ENCODE measurements at places on chromosomes 2 and 18.

GRCh38 chr2:160407393-160408172 is 86.0 kb downstream of the RBMS1 start:
- DNase-seq, result peak; percentile 37

GRCh38 chr2:201513271-201513670 is 61.7 kb downstream of the STRADB start:
- no peak for DNase-seq

DNA sequence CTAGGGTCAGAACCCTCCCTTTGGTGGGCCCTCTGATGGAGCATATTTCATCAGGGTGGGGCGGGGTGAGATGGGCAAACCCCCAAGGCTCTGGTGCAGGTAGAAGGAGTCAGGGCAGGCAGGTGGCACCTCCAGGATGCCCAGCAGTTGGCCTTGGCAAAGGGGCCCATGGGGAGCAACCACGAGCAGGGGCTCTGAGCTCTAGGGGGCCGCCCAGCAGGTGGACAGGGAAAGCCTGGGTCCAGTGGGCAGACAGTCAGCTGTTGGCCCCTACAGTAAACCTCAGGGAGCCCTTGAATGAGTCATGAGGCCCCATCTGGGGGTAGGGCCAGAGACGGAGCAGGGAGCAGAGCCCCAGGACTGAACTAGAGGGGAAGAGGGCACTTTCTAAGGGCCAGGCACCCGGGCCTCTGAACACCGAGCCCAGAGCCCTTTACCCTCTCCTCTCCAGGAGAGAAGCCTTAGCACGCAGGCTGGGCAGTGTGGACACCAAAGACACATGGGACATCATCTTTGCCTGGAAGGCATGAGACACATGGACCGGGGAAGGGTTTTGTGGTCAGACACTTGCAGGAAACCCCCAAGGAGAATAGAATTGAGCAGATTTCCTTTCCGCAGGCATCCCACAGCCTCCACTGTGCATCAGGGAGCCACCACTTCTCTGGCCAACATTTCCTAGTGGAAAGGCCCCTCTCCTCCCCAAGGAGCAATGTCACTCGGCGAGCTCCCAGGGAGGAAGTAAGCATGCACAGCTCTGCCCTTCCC is 257.3 kb downstream of the GLI2 start:
- DNase-seq, result no peak

DNA sequence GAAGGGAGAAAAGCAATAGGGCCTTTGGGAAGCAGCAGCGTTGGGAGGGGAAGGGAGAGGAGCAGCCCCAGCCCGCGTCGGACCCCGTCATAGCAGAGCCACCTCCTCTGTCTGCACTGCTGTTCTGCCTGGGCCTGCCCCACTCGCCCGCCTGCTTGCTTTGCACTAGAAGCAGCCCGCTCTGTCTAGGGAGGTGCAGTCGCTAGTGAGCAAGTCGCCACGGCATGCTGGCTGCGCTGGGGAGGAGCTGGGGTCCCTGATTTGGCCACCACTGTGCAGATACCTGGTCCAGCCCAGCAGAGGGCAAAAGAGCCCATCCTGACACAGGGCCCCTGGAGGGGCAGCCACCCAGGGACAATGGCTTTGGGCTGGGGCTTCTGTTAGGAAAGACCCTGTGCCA is 8.0 kb upstream of the TMEM214 start:
- DNase-seq, result no peak

- DNase-seq, result peak; percentile 45
Measured at GRCh38 chr2:136117391-136117841, 533 bp downstream of the CXCR4 start.

DNA sequence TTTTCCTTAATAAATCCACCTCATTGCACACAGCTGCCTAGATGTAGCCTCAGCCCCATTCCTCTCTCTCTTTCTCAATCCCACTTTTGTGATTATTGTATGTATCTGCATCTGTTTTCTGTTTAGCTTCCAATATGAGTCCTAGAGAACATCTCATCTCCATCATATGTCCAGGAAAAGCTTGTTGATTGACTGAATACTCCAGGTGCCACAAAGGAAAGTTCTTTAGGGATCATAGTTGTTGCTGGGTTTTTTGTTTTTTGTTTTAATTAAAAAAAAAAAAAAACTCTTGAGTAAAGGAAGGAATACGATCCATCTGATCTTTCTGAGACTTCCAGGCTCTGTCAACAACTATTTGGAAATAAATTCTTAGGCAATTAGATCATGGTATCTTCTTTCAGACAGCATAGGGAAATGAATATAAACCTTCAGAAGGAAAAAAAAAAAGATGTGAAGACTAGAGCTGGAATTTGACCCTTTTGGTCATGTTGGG is 42.5 kb downstream of the KIAA2012 start:
- no peak for DNase-seq

- DNase-seq, result no peak
Measured at GRCh38 chr2:49259926-49260325, 105.6 kb upstream of the FSHR start.

DNA sequence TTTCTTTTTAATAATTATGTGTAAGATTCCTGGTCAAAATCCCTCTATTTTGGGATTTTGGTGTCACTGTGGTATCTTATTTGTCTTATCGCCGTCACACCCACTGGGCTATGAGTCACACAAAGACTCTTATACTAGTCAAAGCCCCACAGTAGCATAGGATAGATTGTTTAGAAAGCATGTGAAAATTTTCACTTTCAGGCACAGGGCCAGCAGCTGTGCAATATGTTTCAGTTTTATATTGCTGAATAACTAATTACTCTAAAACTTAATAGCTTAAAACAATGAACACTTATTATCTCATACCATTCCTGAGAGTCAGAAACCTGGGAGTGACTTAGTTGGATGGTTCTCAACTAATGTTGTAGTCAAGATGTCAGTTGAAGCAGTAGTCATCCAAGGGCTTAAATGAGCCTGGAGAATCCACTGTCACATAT is 24.0 kb downstream of the CFAP210 start:
- DNase-seq, result no peak

- DNase-seq, result no peak
Measured at GRCh38 chr2:237591141-237591881, 777 bp upstream of the RAB17 start.

GRCh38 chr2:127155947-127156346 is 49.0 kb upstream of the BIN1 start:
- no peak for DNase-seq

- DNase-seq, result no peak
Measured at GRCh38 chr2:102172745-102173144, 14.1 kb upstream of the IL1RL2 start.

DNA sequence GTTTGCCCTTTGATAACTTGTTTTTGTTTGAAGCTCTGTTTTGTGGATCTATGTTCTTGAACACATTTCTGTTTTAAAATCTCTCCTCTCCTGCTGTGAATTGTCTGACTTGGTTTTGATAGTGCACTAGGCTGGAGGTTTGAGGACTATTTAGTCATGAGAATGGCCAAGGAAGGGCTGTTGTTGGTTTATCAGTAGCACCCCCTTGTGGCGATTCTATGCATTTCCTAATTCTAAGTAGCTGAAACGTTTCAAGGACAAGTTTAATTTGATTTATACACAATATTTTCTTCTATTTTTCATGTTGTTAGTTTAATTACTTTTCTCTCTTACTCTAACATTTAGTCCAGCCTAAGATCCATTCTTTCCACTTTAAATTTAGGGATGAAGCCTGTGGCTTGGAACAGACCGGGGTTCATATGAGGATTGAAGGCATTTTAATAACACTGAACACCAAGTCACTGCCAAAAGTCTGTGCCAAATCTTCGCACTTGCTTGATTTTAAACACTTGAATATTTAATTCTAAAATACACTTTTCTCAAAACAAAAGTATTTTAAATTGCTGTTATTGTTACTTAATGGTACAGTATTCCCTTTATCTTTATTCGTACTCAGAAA is 166.0 kb downstream of the SOCS6 start:
- DNase-seq, result peak; percentile 60

DNA sequence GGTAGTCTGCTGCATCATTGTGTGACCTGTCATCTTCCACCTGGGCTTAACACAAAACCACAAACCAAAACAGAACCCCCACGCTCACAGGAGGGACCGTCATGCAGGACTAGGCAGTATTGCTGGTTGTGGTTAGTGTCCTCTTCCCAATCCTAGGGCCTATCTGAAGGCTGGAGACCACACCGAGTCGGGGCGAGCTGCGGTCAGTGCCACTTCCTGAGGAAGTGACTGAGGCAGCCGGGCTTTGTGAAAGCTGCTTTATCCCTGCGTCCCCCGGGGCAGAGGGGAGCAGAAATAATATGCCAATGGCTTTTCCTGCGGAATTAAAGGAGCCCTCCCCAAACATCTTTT is 22.9 kb downstream of the ZNF532 start:
- no peak for DNase-seq

DNA sequence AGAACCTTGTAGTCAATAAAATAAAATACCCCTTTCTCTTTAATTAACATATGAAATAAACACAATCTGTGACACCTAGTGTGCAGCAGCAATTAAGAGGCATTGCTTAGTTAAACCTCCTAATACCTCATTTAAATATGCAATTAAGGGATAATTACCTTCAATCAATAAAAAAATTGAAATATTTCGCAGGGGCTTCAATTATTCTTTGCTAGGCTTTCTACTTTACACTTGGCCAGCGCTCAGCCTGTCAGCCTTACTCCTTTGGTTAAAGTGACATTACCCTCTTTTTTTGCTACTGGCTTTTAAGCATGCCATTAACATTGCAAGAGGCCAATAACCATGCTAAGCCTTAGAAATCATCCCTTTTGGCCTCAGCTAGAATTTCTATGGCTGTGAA is 327.5 kb upstream of the ZNF521 start:
- DNase-seq, result no peak

- DNase-seq, result no peak
Measured at GRCh38 chr2:55156326-55156725, 75.8 kb downstream of the CLHC1 start.

GRCh38 chr2:28199995-28200679 is 192.5 kb upstream of the FOSL2 start:
- DNase-seq, result no peak

DNA sequence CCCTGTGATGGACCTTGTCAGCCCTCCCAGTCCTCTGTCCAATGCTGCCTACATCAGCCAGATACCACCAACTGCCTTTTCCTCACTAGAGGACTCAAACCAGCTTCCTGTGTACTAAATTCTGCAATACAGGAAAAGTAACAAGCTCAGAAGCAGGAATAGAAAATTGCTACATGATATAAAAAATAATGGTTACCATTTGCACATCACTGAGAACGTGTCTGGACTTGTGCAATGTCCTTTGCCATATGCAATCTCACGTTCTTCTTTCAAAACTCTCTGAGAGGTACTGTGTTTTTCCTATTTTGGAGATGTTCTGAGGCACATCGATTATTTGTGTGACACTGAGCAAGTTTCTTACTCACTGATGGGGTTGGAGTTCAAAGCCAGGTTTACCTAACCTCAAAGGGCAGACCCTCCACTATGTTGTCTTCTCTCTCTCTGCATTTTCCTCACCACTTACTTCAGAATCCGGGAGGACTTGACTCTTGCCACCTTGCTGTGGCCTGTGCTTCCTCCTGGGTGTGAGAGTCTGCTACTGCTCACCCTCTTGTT is 12.1 kb downstream of the UPP2 start:
- no peak for DNase-seq

GRCh38 chr2:75162897-75163296 is 36.4 kb downstream of the TACR1 start:
- DNase-seq, result no peak

GRCh38 chr2:194745557-194746146 is 911.4 kb upstream of the SLC39A10 start:
- no peak for DNase-seq

DNA sequence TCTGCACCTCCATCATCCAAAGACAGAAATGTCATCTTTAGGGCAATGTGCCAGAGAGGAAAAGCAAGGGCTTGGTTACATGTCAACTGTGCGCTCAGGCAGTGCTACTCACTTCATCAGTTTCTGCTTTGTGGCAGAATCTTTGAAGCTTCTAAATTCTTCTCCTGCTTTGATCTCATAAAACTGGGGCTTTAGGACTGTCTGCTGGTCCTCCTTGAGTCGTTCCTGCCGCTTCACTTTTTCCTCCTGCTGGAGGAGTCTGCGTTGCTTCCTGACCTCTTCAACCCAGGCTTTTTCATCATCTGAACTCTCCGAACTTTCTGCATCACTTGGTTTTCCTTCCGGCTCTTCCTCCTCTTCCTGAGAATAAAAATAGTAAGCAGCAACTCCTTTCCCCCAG is 100.8 kb downstream of the NOL10 start:
- DNase-seq, result no peak

GRCh38 chr2:234444893-234445292 is 52.0 kb downstream of the ARL4C start:
- no peak for DNase-seq

DNA sequence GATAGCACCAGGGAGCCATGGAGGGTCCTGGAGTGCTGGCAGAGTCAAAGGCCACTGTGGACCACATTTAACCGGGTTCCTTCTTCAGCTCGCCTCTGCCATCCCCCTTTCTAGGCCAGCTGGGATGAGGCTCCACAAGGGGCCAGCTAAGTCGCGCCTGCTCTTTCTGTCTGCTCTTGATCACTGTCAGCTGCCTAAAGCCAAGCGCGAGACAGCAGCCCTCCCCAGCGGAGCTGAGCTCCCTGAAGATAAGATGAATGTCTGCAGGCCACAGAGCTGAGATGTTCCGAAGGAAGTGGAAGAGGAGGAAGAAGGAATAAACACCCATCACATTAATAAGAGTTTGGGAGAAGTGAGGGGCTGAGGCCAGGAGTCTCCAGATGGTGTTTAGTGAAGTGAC is 99.6 kb downstream of the CELF4 start:
- no peak for DNase-seq

DNA sequence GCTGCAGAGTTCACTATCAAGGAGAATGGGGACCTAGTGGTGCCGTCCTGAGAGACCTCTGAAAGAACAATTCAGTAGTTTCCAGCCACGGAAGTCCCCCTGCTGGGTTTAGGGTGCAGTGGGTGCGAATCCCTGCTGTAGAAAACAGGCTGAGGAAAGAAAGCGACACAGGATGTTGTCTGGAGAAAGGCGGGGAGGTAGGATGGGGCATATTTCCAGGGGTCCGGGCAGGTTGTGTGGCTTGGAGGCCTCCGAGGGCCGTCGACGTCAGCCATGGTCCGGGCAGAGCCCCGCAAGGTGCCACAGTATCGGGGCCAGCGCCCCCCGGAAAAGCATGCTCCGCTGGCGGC is 807 bp upstream of the CREB1 start:
- DNase-seq, result peak; percentile 21

- DNase-seq, result no peak
Measured at GRCh38 chr18:34834897-34835296, 124.8 kb downstream of the DTNA start.

- DNase-seq, result no peak
Measured at GRCh38 chr2:235833971-235834620, 334.1 kb downstream of the GBX2 start.

GRCh38 chr2:126793885-126794613 is 104.6 kb upstream of the TEX51 start:
- no peak for DNase-seq

DNA sequence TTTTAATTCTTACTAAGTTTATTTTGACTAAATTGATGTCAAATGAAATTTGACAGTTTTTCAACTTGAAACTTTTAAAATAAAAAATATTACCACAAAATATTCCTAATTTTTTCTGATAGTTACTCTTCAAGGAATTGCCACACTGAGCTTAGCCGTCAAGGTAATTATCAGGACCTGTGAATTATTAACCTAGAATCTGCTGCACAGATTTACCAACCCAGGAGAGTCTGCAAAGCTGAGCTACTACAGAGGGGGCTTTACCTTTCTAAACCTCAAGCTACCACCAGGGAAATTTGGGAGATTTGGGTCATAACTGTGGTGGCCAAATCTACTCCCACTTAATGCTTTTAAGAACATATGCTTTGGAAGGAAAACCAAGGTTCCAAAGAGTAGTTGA is 324.6 kb downstream of the CCDC178 start:
- no peak for DNase-seq

GRCh38 chr18:13107074-13107473 is 111.5 kb upstream of the LDLRAD4 start:
- DNase-seq, result no peak

All from neural crest cell (in vitro differentiated cells).